ENCODE measurements at places on chromosomes 1 and 21.

DNA sequence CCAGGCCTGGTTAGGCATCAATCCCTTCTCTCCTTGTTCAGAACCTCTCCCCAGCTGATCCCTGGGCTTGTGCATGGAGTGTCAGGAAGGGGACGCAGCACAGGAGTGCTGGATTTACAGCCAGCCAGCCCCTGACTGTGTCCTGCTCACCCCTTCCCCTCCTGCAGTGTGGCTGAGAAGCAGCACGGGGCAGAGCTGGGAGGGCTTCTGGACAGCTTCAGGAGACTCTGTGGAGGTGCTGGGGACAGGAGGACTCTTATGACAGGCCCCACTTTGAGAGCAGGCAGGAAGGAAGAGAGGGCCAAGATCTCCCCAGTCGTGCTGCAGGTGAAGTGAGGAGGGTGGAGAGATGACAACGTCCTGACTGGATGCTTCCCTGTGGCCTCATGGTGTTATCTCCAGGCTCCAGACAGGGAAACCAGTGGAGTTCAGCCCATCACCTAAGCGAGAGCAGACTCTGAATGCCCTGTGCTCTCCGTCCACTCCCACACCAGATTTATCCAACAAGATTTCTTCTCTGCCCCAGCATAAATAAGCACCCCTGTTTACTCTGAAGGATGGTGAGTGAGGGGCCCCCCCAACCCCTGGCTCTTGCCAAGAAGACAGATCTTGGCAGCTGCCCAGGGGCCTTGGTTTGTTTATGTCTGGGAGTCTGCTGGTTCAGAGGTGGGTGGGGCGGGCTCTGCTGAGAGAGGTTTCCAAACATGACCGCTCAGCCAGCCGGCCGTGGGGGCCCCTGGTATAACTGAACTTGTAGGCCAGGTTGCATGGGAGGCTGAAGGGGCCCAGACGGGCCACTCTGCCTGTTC, 21.3 kb downstream of the TMCC2 start:
- H3K27me3 ChIP-seq = peaks cover 3% of the 10 kb centered on the region
- no peaks in the 10 kb centered on the region for H3K36me3 ChIP-seq
- no peak overlapping the region for H3K4me3 ChIP-seq
- no peak for DNase-seq

- H3K4me1 ChIP-seq = peaks cover 6% of the 10 kb centered on the region
- H3K36me3 ChIP-seq = no peaks in the 10 kb centered on the region
- no peak overlapping the region for H3K27ac ChIP-seq
- no peak overlapping the region for H3K4me3 ChIP-seq
These were observed 6.6 kb upstream of the FMO3 start for GRCh38 chr1:171084091-171084490.

DNA sequence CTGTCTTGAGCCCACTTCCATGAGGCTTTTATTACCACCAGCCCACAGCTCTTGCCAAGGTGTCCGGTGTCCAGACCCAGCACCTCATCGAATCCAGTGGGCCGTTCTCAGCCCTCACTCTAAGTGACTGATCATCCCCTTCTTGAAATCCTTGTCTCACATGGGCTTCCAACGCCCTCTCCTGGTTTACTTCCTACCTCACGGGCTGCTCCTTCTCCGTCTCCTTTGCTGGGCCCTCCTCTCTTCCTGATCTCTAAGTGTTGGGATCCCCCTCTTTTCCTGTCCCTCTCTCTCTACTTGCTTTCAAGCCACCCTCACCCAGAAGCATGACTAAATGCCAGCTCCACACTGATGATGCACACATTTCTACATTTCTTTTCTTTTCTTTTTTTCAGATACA, 9.0 kb upstream of the RHBG start:
- peaks cover 8% of the 10 kb centered on the region for H3K4me1 ChIP-seq
- no peaks in the 10 kb centered on the region for H3K36me3 ChIP-seq
- no peak overlapping the region for H3K4me3 ChIP-seq
- H3K27ac ChIP-seq = no peak overlapping the region
- DNase-seq = peak; percentile 43
- peaks cover 30% of the 10 kb centered on the region for H3K27me3 ChIP-seq

- H3K27ac ChIP-seq = peak overlapping the region; percentile 1
- H3K27me3 ChIP-seq = no peaks in the 10 kb centered on the region
- 0 out of 2 replicates have a peak, but pooled peaks cover 5% of the 10 kb centered on the region for H3K36me3 ChIP-seq
- peak; percentile 2 for DNase-seq
These were observed 152.4 kb downstream of the HLX start for GRCh38 chr1:221031458-221032203.

DNA sequence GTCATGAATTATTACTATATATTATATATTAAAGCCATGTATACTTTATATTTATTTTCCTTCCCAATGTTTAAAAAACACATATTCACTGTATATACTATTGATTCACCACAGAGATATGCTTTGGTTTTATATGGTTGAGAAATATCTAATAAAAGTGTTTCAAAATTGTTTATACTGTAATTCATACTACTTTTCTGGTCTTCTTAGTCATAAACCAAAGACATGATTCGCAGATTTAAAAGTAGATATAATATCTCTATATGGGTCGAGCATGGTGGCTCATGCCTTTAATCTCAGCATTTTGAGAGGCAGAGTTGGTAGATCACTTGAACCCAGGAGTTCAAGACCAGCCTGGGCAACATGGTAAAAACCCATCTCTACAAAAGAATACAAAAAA, 738.4 kb downstream of the USP25 start:
- H3K36me3 ChIP-seq = peaks cover 18% of the 10 kb centered on the region
- DNase-seq = peak; percentile 22
- peaks cover 12% of the 10 kb centered on the region for H3K4me1 ChIP-seq
- no peak overlapping the region for H3K4me3 ChIP-seq

DNA sequence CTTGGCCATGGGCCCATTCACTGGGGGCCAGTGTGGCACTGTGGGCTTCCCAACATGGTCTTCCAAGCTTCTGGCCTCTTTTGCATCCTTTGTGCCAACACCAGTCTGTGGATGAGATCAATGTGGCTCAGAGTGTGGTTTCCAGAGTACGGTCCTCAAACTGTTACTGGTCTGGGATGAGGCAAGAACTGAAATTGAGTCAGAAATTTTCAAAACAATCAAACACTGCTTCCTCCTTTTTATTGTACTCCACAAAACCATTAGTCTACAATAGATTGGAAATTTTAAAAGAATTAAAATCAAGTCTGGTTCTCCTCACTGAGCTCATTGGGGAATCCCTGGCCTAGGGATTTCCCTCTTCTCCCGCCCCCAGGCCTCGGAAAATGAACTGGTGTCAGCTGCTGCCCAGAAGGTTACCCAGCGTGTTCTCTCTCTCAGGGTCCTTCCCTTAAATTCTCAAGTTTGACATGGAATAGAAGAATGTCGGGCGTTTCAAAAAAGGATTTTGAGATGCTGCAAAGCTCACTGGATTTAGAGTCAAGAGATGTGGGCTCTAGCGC, 222.0 kb downstream of the SDCCAG8 start:
- H3K27ac ChIP-seq = no peak overlapping the region
- DNase-seq = no peak
- peaks cover 29% of the 10 kb centered on the region for H3K4me1 ChIP-seq
- H3K36me3 ChIP-seq = no peaks in the 10 kb centered on the region
- no peak overlapping the region for H3K4me3 ChIP-seq

GRCh38 chr1:19342062-19342750, 30.1 kb downstream of the SLC66A1 start:
- peaks cover 19% of the 10 kb centered on the region for H3K27me3 ChIP-seq
- peaks cover 20% of the 10 kb centered on the region for H3K36me3 ChIP-seq
- peaks cover 5% of the 10 kb centered on the region for H3K4me1 ChIP-seq
- H3K27ac ChIP-seq = peak overlapping the region; percentile 45
- H3K4me3 ChIP-seq = no peak overlapping the region

DNA sequence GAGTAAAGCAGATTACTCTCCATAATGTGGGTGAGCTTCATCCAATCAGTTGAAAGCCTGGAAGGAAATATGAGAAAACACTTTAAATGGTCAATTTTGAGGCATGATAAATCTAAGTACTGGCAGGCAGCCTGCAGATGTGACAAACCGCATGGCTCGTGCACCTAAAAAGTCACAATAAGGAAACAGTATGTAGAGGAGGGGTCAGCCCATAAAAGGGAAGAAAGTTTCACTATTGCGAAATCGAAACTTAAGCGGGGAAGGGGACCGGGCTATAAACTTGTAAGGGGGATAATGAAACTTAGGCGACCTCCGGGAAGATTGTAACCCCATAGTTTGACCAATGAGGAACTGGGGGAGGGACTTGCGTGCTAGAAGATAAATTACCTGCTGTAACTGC, 109.8 kb downstream of the PLPPR4 start:
- H3K4me3 ChIP-seq = no peak overlapping the region
- no peaks in the 10 kb centered on the region for H3K4me1 ChIP-seq
- DNase-seq = no peak
- peaks cover 3% of the 10 kb centered on the region for H3K27me3 ChIP-seq
- H3K36me3 ChIP-seq = no peaks in the 10 kb centered on the region

- peaks cover 1% of the 10 kb centered on the region for H3K27me3 ChIP-seq
- DNase-seq = no peak
- H3K4me3 ChIP-seq = no peak overlapping the region
- no peak overlapping the region for H3K27ac ChIP-seq
- H3K36me3 ChIP-seq = peaks cover 38% of the 10 kb centered on the region
These were observed 6.8 kb downstream of the RNF187 start for GRCh38 chr1:228494044-228494353.

GRCh38 chr1:167249702-167250101, 29.0 kb downstream of the POU2F1 start:
- H3K27me3 ChIP-seq = no peaks in the 10 kb centered on the region
- peaks cover 29% of the 10 kb centered on the region for H3K4me1 ChIP-seq
- no peak for DNase-seq

GRCh38 chr21:25149022-25149421, 458.3 kb downstream of the MRPL39 start:
- DNase-seq = no peak
- H3K36me3 ChIP-seq = peaks cover 7% of the 10 kb centered on the region
- H3K27ac ChIP-seq = no peak overlapping the region
- H3K4me1 ChIP-seq = peaks cover 12% of the 10 kb centered on the region
- H3K4me3 ChIP-seq = no peak overlapping the region
- H3K27me3 ChIP-seq = peaks cover 1% of the 10 kb centered on the region

DNA sequence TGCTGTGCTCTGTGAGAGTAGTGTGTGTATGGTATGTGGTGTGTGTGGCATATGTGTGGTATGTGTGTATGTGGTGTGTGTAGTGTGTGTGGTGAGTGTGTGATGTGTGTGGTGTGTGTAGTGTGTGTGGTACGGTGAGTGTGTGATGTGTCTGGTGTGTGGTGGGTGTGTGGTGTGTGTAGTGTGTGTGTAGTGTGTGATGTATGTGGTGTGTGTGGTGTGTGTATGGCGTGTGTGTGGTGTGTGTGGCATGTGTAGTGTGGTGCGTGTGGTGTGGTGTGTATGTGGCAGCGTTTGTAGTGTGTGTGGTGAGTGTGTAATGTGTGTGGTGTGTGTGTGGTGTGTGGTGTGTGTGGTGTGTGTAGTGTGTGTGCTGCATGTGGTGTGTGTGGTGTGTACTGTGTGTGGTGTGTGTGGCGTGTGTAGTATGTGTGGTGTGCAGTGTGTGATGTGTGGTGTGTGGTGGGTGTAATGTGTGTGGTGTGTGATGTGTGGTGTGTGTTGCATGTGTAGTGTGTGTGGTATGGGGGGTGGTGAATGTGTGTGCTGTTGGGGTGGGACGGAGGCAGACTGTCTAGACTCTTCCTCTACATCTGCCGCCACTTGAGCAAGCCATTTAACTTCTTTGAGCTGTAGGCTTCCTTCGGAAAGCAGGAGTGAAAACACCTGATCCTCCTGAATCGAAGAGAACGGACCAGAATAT, 33.5 kb downstream of the GPA33 start:
- H3K4me1 ChIP-seq = peaks cover 13% of the 10 kb centered on the region
- no peak for DNase-seq
- peaks cover 21% of the 10 kb centered on the region for H3K27me3 ChIP-seq
- H3K27ac ChIP-seq = no peak overlapping the region
- H3K4me3 ChIP-seq = no peak overlapping the region
- H3K36me3 ChIP-seq = no peaks in the 10 kb centered on the region

DNA sequence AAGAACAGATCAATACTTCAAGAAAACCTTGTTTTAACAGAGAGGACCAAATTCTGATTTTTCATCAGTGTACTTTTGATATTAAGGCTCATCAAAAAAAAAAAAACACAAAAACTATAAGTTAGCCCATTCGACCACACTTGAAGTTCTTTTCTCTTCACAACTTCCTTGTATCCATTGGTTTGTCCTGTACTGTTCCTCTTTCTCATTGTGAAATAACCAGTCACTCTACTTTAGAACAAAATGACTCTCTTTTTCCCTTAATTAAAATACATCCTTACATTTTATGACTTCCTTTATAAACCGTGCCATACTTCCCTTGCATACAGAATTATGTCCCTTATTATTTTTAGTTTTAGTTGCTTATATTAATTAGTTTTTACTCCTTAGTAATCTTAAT, 8.4 kb downstream of the QSOX1 start:
- H3K36me3 ChIP-seq = peaks cover 28% of the 10 kb centered on the region
- peaks cover 42% of the 10 kb centered on the region for H3K4me1 ChIP-seq
- H3K4me3 ChIP-seq = no peak overlapping the region
- no peak for DNase-seq
- H3K27ac ChIP-seq = no peak overlapping the region

DNA sequence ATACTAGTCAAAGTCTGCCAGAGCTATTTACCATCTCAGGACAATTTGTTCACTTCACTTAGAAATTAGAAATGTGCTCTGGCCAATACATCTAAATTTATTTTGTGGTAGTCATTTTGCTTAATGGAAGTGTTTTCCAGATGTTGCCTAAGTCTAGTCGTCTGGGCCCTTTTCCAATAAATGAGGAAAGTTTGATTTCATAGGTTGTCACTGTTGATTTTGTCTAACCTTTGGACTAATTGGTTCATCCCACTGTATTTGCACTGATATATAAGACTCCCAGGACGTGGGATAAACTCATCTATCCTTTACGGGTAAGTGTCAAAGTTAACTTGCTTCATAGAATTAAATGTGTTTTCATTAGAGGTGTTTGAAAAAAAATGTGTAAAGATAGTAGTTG, 79.1 kb downstream of the TPR start:
- H3K27ac ChIP-seq = no peak within 1 kb of the TSS
- H3K4me3 ChIP-seq = no peak within 1 kb of the TSS
- H3K4me1 ChIP-seq = no peaks in the 10 kb centered on the region

DNA sequence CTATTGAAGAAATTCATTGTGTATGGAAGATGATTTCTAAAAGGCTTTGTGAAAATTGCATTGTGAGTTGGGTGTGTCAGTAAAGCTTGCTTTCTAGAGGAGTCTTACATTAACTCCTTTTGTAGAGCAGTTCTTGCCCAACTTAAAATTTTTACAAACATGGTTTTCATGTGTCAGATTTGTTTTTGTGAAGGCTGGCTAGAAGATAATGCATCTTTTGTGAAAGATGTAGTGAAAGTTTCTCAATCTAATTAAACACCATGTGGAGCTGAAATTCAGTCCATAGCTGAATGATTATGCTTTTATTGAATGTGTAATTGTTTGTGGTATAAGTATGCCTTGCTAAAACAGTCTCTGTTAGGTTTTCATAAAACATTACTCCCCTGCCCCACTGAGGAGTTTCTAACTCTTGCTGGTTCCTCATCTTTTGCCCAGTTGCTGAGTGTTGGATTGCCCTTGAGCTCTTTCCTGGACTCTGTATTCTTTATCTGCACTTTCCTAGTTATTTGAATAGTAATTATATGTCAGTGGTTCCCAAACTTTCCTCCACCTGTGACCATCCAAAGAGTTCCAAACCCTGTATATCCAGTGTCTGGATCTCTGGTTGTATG, 38.0 kb downstream of the KCTD3 start:
- no peak for DNase-seq
- H3K4me3 ChIP-seq = no peak overlapping the region
- H3K36me3 ChIP-seq = peaks cover 5% of the 10 kb centered on the region
- H3K4me1 ChIP-seq = peaks cover 27% of the 10 kb centered on the region
- H3K27ac ChIP-seq = peak overlapping the region; percentile 1

- peaks cover 1% of the 10 kb centered on the region for H3K27me3 ChIP-seq
- H3K4me3 ChIP-seq = peak overlapping the region; percentile 48
- H3K27ac ChIP-seq = peak overlapping the region; percentile 70
- peaks cover 25% of the 10 kb centered on the region for H3K36me3 ChIP-seq
- peak; percentile 91 for DNase-seq
These were observed 242.2 kb downstream of the PTPRC start for GRCh38 chr1:198880818-198881597.

All from HFFc6 (cell line).